ENCODE measurements at places on chromosomes 2 and 18.

GRCh38 chr18:11999429-11999828 is 18.1 kb downstream of the IMPA2 start:
- DNase-seq = no peak

GRCh38 chr2:63052411-63053080 is 1.9 kb downstream of the OTX1 start:
- no peak for DNase-seq

DNA sequence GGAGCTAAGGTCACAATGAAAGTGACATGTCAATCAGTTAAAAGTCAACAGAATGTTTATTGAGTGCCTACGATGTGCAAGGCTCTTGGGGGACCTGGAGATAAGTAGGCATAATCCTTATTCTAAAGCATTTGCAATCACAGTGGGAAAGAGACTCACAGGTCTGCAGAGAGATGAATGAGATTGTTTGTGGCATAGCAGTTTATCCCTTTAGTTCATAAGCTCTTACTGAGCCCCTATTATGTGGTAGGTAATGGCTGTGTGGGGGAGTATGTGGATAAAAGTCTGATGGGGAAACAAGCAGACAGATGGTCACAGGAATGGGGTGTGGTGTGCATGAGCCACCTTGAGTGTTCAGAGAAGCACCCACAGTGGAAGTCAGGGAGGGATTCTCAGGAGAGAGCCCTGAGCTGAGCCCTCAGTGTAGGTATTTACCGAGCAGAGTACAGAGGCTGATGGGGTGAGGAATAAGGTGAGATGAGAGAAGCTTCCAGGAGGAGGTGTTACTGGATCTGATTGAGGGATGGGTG is 48.1 kb downstream of the EMILIN2 start:
- DNase-seq = no peak

- peak; percentile 31 for DNase-seq
Measured at GRCh38 chr2:217934321-217935131, 68.3 kb downstream of the TNS1 start.

GRCh38 chr2:231682603-231683291 is 25.6 kb upstream of the PTMA start:
- DNase-seq = peak; percentile 83

- DNase-seq = no peak
Measured at GRCh38 chr2:121505005-121505404, 25.7 kb upstream of the RNU4ATAC start.

DNA sequence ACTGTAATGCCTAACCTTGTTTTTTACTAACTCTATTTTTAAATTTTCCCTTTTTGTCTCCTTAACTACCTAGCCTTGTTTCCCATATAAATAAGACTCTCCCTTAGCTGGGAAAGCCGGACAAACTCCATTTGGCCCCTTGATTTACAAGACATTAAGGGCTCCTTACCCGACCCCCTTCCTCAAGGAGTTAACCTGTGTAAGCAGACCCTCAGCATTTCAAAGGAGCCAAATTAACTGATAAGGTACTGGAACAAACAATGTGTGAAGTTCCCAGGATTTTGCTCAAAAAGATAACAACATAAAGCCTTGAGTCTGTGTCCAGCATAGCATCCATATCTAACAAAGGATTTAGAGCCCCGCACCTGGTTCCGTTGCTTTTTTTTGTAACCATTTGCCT is 59.6 kb upstream of the C2orf15 start:
- no peak for DNase-seq

DNA sequence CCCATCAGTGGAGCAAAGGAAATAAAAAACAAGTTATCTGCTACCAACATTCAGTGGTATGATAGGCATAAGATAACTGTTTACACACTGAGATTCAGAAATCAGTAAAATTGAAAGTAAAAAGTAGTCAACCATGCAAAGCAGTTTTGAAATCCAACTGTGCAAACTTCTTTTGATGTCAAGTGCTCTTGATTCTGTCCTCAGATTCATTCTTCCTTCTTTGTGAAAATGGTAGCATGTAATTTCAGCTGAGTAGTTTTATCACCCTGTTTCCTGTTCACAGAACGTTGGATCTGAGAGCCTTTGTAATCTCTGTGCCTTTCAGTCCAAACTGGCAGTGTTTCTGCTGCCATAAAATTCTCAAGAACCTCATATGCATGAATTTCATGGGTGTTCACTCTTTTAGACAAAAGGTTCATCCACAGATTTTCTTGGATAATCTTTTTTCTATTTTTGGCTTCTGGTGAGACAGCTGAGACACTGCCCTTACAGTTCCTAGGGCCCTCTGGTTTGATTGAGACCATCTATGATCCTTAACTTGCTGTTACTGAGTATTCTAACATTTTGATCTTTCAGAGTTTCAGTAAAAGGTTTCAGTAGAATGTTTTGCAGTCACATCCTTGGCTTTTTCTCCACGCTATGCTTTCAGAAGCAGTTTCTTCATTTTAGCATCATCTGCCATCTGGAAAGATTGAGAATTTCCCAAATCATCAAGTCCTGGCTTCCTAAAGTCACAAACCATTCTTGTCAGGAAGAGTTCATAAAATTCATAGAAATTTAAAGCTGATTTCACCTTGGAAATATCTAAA is 272.3 kb upstream of the EPHA4 start:
- DNase-seq = no peak

DNA sequence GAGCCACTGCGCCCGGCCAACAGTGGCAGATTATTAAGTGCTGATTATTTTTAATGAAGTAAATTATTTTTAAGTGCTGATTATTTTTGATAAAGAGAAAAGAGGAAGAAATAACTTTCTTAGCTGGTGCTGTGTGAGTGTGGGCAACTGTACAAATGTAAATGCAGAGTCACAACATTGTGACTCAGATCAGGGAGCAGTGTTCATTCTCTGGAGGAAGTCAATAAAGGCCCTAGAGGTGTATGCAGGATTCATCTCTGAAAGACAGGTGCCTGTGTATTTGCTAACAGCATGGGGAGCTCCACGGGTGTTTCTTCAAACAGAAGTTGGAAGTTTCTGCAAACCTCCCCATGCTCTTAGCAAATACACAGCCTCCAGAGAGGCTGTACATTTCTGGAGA is 6.2 kb downstream of the KRTCAP3 start:
- no peak for DNase-seq

GRCh38 chr18:55085557-55086285 is 126.5 kb upstream of the CCDC68 start:
- DNase-seq = no peak

- DNase-seq = no peak
Measured at GRCh38 chr2:85840091-85840490, 48.7 kb downstream of the ST3GAL5 start.

DNA sequence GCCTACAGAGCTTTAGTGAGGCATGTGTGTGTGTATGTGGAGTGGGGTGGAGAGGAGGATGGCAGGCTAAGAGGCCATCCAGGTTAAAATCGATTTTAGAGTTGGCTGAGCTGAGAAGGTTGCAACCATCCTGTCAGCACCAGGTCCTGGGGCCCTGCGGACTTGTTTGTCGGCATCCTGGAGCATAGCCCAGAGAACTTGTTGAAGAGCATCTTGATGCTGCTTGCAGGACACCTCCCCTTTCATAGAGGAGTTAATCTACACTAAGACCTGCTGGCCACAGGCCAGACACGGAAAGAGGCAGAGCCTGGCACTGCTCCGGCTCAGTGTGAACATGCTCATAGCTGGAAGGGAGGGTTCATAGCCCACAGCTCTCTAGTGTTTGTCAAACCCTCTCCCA is 72.1 kb upstream of the RGPD5 start:
- no peak for DNase-seq

DNA sequence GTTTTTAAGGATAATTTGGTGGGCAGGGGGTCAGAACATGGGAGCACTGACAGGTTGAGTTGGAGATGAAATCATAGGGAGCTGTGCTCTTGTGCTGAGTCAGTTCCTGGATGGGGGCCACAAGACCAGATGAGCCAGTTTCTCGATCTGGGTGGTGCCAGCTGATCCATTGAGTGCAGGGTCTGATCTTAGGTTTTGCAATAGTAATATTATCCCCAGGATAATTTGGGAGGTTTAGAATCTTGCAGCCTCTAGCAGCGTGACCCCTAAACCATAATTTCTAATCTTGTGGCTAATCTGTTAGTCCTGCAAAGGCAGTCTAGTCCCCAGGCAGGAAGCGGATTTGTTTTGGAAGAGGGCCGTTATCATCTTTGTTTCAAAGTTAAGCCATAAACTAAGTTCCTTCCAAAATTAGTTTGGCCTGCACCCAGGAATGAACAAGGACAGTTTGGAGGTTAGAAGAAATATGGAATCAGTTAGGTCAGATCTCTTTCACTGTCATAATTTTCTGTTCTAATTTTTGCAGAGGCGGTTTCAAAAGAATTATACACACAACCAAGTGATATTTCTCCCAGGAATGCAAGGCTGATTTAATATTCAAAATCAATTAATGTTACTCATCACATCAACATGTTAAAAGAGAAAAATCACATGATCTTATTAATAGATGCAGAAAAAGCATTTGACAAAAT is 23.0 kb downstream of the DBI start:
- DNase-seq = peak; percentile 58

DNA sequence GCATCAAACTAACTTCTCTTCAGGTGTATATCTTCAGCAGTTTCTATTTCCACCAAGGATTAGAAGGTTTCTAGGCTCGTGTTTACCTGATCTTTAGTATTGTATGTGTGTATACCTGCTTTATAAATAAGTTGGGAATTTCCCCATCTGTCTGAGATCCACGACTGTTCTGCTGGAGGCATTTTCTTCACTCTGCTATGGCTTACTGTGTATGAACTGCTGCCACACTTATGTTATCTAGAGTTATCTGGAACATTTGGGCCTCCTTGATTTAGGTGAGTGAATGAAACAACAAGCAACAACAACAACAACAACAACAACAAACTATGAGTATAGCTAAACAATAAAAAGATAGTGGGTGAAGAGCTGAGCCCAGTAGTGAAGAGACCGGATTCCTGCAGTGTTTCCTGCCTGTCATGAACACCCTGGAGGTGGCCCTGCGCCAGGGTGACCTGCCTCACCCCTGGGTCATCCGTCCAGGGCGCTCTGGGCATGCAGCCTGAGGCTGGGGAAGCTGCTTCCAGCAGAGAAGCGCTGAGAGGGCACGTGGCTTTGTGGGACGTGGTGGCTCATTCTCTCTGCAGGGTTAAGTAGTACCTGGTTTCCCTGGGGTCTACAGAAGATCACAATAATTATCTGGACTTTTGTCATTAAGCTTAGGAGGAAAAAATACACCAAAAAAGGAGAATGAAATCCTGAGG is 56.1 kb upstream of the GATA6 start:
- DNase-seq = no peak

DNA sequence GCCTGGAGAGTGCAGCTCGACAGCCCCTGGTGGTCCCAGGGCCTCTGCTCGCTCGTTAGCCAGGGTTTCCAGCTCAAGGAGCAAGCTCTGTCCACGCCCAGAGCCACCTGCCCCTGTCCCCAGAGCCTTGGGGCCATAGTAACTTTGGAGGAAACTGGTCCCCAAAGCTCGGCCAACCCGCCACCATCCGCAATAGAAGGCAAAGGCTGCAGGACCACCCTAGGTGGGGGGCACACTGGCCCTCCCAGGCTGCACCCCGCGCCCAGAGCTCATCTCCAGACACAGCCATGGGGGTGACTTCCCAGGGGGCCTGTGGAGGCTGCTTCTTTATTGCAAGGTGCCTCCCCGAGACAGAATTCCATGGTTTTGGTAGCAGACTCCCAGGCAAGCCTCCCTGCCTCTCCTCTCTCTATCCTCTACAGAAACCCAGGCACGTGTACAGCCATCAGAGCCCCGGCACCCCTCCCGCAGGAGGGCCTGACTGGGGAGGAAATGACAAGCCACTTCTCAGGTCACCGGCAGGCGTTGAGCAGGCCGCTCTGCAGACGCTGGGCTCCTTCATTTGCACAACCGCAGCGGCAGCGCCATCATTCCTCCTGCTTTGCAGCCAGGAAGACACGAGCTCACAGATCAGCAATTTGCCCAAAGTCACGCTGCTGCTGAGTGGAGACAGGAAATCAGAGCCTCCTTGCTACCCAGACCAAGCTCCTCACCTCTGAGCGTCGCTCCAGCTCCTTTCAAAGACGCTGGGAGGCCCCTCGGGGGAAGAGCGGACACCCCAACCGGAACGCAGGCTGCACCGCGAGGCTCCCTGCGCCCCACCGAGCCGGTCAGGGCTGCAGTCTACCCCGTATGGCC is 80.2 kb downstream of the NDUFA10 start:
- no peak for DNase-seq

DNA sequence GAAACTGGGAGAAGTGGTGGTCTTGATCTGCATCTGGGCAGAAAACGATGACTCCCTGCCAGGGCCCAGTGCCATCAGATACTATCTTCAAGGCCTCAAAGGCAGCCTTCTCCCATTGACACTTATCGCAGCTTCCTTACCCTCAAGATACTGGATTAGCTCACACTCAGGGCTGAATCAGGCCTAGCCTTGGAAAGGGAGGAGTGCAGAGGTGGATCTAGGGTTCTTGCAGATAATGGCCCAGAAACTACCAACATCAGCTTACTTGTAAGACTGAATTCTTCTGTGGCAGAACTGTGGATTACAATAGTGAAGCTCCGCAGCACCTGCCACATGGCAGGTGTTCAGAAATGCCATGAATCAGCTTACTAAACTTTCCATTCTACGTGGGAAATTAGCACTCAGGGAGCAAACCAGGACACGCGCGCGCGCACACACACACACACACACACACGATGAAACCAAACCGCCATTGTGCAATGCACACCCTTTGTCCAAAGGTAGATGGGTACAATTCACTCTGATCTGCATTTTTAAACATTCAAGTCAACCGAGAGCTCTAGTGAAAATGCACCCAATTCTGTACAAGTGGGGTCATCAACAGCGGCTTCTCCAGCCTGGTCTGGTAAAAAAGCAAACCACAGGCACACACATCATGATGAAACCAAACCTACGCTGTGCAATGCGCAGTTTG is 26.3 kb upstream of the TMEM182 start:
- no peak for DNase-seq

DNA sequence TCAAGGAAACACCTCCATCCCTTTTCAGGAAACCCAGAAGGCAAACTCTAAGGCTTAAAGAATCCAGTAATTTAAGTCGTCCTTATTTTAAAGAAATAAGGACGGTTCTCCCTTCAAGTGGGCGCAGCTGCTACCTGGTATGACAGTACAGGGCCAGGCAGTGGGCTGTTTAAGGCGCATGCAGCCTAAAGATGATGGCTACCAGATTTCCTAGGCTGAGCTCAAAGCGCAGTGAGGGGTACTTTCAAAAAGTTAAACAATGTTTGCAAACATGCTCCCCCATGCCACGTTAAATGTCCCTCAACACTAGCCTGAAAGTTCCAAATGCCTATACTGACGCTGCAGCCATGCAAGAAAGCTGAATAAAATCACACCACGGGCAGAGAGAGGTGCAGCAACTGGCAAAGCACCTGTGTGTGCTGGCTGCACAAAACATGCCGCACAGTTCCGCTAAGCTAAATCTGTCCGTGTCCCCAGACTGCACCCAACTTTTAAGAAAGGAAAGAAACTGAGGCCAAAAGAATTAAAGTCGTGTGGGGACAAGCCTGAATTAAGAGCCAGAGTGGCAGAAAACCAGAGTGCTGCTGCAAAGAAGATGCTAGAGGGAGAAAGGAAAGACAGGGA is 583 bp downstream of the HIBCH start:
- DNase-seq = peak; percentile 37
